ENCODE measurements at places on chromosomes 11 and 22. TPM values are rescaled to one million over a fixed set of nuclear protein-coding genes. Genes with fewer than 3 reads are reported as not detected.

CLDN5 gene
- total RNA-seq = under 0.01 TPM

PTPN5 gene
- not detected for total RNA-seq

FOLR3 gene
- not detected for total RNA-seq

ZNF280A gene
- not detected for total RNA-seq

ASRGL1 gene
- 0.28 TPM for total RNA-seq

HBE1 gene
- total RNA-seq = 1.4 TPM

- DNase-seq = no peak
Measured at GRCh38 chr11:44407211-44407996, 97.5 kb upstream of the ALX4 start.

DNA sequence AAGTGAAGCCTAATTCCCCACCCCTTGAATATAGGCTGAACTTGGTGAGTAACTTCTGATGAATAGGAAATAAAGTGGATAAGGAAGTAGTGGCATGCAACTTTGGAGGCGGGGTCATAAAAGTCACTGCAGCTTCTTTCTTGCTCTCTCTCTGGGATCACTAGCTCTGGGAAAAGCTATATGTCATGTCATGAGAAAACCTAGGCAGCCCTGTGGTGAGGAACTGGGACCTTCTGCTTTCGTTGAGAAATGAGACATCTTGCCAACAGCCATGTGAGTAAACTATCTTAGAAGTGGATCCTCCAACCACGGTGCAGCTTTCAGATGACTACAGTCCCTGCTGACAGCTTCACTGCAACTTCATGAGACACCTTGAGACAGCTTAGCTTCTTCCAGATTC is 15.7 kb downstream of the ZNF214 start:
- peak; percentile 86 for DNase-seq

- DNase-seq = peak; percentile 63
Measured at GRCh38 chr11:107898270-107898669, 30.0 kb upstream of the RAB39A start.

- no peak for DNase-seq
Measured at GRCh38 chr11:72711141-72711540, 36.9 kb upstream of the PDE2A start.

DNA sequence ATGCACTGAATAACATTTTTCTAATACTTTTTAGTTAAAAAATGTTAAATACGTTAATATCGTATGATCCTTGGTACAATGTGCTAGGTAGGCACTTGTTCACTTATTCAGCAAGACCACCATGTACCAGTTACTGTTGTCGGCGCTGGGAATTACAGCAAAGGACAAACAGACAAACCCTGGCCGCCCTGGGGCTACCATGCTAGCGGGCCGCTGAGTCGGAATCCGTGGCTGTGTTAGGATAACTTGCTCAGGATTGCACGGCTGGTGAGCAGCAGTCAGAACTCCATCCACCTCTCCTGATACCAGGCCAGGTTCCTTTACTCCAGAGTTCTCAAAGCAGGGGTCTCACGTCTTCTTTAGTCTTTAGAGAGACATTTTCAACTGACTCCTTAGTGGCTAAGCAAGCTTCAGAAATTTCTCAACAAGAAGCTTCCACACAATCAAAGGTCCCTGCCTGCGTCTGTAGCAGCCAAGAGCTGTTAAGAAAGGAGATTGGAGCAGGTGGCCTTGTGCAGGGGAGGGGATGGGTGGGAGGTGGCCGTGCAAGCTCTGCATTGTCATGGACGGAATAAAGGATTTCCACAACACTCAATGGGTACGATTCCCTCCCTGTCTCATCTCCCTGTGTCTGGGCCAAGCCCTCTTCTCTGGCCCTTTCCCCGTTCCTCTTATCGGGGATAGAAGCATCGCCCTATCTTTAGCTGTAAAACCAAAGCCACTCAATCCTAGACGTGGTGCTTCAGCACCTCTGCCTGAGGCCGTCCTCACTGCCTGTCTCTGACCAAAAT is 39.8 kb upstream of the NNMT start:
- DNase-seq = no peak

DNA sequence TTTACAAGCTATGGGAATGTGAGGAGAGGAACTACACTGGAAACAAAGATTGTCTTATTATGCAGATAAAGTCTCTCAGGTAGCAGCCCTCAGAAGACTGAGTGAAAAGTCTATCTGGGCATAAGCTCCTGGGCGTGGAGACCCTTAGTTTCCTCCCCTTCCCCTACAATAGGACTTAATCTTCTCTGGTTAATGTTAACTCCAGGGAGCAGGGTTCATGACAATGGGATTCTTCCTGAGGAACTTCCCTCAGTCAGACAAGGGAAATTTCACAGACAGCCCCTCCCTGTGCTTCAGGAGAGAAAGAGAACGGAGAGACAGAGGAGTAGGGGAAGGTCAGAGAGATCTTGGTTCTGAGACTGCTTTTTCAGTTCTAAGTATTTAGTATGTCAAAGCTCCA is 1428.6 kb downstream of the LRRC4C start:
- DNase-seq = no peak

DNA sequence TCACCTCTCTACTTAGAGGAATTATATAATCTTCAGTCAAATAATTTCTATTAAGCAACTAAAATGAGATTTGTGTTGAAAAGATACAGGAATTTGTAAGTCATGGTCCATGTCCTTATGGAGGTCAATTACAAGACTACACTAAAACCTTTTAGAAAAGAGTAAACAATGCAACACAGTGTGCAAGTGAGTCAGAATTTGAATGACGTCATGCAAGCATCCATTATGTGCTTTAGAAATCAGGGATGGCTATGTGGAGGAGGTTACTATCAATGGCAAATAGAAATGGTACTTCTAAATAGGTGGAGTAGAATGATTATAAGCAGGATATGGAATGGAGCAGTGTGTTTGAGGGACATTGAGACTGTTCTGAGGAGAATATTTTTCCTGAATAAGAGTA is 16.6 kb downstream of the OR10D3 start:
- DNase-seq = peak; percentile 42

DNA sequence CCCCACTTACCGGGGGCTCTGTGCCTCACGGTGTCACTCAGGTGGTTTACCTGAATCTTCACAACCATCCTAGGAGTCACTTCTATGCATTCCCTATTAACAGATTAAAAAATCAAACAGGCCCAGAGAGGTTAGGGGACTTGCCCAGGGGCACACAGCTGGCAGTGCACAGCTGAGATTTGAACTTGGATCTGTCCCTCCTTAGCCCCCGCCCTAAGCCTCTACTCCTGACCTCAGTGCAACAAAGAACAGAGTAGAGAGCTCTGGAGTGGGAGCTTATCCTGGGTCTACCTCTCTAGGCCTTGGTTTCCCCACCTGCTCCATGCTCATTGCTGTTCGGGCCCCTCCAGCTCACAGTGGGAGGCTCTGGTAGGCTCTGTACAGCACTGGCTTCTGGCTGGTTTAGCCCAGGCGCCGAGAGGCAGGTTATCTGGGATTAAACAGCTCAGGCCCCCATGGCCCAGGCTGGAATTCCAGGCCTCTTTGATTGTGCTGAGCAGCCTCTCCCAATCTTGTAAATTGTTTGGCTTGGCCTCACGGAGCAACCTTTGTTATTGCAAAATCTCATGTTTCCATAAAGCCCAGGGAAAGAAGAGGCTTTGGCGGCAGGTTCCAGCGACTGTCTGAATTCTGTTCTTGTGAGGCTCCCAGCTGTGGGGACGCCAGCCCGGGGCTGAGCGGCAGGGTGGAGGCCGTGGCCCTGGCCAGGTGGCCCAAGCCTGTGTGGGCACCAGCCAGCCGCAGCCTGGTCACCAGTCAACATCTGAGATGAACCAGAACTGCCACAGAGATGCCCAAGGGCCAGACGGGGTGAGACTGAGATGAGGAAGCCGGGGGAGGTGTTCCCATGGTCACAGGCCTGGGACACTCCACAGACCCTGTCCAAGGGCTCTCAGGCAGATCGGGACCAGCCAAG is 28.9 kb upstream of the SHISAL1 start:
- DNase-seq = peak; percentile 69
